ENCODE measurements at places on chromosomes 1 and 21.

GRCh38 chr21:28421716-28422524 is 570.8 kb downstream of the LTN1 start:
- no peak for DNase-seq

GRCh38 chr1:220876511-220877376 is 2.5 kb upstream of the HLX start:
- DNase-seq = no peak

- no peak for DNase-seq
These were observed 9.8 kb upstream of the CELSR2 start for GRCh38 chr1:109239409-109240068.

GRCh38 chr21:27365394-27365793 is 398.5 kb upstream of the ADAMTS5 start:
- no peak for DNase-seq

- DNase-seq = no peak
These were observed 97.0 kb upstream of the CD34 start for GRCh38 chr1:208007938-208008342.

DNA sequence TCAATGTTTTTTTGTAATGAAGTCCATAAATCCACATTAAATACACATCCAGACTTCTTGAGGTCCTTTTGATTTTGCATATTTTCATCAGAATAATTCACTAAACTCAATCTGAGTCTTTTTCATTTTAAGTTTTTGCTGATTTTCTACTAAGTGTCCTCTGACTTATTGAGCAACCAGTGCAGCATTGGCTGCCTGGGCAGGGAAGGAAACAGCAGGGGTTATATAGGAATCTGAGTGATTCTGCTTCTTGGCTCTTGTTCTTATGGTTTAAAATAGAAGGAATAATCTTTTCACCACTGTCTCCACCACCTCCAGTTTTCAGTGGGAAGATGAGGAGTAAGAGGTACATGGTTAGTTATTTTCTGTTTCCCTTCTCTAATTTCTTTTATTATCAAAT is 88.4 kb downstream of the ST6GALNAC5 start:
- no peak for DNase-seq

GRCh38 chr1:24921938-24922662 is 8.0 kb downstream of the RUNX3 start:
- no peak for DNase-seq

- DNase-seq = no peak
These were observed 22.9 kb upstream of the LY9 start for GRCh38 chr1:160773093-160773492.

DNA sequence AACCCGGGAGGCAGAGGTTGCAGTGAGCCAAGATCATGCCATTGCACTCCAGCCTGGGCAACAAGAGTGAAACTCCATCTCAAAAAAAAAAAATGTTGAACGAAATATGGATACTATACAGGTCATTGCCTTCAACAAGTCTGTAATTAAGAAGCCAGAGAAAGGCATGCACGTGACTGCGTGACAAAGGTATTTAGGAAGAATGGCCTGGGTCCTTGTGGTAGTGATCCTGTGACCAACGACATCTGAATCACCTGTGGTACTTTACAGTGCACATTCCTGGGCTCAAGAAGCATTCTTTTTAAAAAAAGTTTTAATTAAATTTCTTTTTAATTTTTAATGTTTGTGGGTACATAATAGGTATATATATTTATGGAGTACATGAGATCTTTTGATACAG is 115.0 kb downstream of the GREM2 start:
- DNase-seq = no peak

DNA sequence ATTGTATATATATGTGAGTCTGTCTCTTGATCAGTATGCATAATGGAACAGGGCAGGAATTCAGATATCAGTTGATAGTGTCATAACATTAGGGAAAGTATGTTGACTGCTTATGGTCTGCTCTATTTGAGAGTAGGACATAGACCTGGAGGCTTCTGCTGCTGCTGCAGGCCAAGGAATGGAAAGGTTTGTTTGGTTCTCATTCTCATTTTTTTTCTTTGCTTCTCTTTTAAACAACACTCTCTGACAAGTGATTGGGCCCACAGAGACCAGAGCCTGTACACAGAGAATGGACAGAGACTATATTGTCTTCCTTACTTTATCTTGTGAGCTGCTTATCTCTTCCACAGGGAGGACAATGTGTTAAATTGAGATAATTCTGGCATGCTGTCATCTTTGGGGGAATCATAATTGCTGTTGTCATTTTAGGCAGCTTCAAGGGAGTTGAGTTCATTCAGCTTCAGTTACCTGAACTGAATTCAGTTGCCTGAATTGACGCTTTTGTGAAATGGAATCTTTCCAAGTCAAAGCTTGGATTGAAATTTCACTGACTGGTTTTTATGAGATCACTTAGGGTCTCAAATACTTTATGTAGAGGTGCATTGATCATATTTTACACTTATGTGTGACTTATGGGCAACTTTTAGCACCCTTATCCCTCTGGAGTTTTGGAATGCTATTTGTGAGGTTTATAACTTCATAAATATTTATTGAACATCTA is 16.9 kb downstream of the CAP1 start:
- DNase-seq = no peak

DNA sequence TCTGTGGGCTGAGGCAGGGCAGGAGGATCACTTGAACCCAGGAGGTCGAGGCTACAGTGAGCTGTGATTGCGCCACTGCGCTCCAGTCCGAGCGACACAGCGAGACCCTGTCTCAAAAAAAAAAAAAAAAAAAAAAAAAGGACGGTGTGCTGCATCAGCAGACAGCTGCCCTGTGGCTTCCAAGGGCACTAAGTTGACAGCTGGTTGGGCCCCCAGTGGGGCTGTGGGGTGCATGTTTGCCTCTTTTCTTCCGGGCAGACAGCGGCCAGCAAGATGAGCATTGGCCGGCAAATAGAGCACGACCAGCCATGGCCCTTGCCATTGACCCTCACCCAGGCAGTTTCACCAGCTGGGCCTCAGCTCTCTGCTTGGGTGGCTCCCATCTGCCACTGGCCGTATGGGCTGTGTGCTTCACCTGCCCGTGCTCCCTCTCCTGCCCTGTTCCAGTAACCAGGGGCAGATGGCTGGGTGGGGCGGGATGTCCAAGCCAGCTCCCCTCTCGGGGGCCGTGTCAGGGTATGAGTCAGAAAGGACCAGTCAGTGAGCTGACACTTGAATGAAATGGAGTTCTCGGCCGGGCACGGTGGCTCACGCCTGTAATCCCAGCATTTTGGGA is 12.3 kb upstream of the SLC25A34 start:
- no peak for DNase-seq

GRCh38 chr1:33735624-33736023 is 128.3 kb upstream of the HMGB4 start:
- DNase-seq = no peak

GRCh38 chr1:24392982-24393650 is 20.5 kb downstream of the STPG1 start:
- no peak for DNase-seq

DNA sequence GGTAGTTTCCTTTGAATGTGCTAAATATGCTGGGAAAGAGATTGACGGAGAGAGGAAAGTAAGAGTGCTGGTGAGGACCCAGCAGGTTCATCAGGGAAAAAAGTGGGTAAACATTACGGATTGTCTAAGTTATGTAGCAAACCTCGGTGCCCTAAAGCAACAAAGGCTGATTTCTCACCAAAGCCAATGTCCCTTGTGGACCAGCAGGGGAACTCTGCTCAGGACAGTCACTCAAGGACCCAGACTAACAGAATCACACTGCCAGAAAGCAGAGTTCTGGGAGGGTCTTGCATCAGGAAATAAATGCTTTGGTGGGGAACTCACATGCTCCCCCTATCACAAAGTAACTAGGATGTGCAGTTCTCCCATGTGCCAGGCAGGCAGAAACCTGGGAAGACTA is 1.7 kb upstream of the IKBKE start:
- no peak for DNase-seq

DNA sequence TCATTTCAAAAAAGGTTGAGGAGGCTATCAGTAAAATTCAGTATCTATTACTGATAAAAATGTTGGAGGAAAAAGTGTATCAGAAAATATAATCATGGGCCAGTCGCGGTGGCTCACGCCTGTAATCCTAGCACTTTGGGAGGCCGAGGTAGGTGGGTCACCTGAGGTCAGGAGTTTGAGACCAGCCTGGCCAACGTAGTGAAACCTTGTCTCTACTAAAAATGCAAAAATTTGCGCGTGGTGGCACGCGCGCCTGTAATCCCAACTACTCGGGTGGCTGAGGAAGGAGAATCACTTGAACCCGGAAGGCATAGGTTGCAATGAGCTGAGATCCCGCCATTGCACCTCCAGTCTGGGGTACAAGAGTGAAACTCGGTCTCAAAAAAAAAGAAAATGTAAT is 5.3 kb upstream of the ATP1A4 start:
- DNase-seq = no peak

DNA sequence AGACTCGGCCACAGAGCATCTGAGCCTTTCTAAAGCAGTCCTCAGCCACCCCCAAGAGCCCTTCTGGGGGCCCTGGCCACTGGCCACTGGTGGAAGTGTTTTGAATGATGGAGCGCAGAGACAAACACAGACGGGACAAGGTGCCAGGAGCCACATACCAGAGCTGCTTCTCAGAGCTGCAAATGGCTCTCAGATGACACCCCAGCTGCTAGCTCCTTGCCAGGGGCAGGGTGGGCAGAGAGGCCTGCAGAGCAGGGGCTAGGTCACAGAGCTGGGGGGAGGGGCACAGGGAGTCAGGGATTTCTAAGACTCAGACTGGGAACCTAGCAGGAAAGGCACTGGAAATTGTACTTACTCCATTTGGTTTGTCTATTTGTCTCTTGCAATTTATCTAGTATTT is 30.4 kb downstream of the KCNN3 start:
- no peak for DNase-seq

DNA sequence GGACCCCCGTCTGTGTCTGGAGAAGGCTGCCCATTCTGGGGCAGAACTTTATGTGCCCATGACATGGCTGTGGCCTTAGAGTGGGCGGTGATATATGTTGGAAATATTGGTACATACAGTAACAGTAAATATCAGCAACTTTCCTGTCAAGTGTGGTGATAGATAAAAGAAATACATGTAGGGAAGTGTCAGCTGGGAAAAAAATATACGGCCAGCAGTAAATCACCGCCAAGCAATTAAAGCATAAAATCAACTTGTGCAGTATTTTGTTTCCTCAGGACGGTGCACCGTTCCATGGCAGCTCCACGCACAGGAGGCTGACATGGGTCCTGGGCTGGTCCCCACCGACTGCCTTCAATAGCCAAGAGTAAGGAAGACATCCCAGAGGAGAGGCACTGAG is 27.4 kb downstream of the LHX4 start:
- DNase-seq = no peak

- no peak for DNase-seq
These were observed 9.2 kb downstream of the FASLG start for GRCh38 chr1:172668097-172668496.

GRCh38 chr1:35532497-35533223 is 24.5 kb downstream of the KIAA0319L start:
- DNase-seq = no peak

DNA sequence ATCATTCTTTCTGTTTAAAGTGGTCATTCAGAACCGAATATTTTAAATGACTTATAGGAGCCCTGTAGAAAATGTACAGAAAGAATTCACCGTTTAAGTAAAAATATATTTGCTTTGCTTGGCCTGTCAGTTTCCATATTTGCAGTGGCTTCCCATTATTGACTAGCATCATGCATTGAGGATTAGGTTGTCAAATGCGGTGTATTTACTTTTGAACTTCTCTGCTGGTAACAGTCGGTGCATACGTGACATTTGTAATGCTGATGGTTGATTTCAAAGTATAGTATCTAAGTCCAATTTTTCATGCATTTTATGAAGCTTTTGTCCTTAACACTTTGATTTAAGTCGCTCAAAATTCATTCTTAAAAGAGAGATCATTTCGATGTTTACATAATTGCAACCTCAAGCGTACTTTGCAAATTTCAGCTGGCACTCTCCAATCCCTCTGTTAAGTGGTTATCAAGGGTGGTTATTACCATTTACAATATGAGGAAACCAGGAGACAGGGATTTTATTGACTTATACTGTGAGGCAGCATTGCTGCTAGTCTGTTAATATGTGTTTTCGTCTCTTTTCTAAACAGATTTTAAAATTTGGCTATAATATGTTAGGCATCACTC is 201.6 kb downstream of the SDCCAG8 start:
- no peak for DNase-seq

GRCh38 chr1:212290608-212291007 is 5.4 kb downstream of the PPP2R5A start:
- no peak for DNase-seq

DNA sequence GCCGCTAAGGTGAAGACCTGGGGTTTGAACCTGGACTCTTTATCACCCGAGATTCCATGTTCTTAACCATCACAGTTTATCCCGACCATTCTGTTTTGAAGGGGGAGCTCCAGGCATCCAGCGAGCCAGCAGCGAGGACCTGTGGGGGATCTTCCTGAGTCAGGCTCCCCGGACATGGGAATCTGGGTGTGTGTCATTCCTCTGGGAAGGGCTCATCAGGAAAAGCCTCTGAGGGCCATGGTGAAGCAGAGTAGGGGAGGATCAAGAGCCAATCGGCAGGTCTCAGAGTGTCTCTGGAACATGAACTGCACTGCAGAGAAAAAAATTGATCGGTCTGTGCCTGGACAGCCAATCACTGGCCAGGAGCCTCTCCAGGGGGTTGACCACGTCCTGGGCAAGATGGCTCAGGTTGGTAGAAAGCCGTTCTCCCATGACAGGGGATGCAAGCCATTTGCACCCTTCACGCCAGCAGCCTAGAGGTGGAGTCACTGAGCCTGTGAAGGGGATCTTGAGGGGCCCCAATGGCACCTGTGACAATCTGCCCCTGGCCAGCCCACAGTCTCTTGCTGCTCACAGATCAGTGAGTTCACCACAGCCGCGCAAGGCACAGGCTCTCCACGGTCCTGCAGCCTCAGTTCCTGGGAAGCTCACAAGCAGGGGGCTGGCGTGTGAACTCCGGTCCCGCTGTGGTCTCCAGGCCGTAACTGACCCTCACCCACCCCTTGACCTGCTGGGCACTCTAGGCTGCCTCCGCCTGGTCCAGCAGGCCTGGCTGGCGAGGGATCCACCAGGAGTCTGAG is 20.4 kb upstream of the ACTRT2 start:
- no peak for DNase-seq

- DNase-seq = no peak
These were observed 20.6 kb upstream of the BACE2 start for GRCh38 chr21:41147096-41147978.

DNA sequence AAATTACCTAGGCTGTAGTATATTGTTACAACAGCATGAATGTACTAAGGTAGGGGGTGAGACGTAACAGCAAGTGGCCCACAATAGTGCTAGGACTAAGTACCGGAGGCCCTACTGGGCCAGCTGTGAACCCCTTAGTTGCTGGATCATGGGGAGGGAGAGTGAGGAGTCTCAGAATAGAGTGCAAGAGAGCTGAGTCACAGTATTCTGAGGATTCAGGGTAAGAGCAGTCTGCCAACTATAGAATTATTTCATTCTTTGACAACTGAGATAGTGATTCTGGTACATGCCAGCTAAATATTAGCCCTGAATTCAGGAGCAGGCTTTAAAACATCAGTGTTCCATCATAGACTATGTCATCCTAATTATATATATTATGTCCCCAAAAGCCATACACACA is 218.7 kb downstream of the TM2D1 start:
- DNase-seq = no peak

GRCh38 chr21:40936771-40937261 is 89.9 kb upstream of the DSCAM start:
- DNase-seq = no peak
